ENCODE measurements at places on chromosomes 1 and 21.

DNA sequence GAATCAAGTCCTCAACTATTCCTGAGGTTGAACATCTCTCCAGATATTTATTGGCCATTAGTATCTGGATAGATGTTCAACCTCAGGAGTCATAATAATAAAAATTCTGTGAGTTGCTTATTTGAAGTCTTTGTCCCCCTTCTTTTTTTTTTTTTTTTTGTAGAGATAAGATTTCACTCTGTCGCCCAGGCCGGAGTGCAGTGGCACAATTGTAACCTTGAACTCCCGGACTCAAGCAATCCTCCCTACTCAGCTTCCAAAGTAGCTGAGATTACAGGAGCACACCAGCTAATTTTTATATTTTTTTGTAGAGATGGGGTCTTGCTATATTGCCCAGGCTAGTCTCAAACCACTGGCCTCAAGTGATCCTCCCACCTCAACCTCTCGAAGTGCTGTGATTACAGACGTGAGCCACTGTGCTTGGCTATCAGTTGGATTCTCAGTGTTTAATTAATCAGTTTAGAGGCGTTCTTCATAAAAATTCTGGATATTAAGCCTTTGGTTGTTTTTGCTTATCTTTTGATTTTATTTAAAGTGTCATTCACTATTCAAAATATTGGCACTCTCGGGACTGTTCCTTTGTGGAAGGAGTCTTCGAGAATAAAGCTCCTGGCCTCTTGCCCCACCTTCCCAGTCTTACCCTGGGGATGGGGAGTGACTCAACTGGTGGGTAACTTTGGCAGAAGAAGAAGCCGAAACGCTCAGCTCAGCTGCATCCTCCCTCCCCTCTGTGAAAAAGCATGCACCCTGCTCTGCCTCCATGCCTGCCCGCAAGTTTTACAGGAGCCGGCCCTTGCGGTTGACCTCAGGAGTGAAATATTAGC lies 11.2 kb upstream of the HYI start:
- no peak for DNase-seq

DNA sequence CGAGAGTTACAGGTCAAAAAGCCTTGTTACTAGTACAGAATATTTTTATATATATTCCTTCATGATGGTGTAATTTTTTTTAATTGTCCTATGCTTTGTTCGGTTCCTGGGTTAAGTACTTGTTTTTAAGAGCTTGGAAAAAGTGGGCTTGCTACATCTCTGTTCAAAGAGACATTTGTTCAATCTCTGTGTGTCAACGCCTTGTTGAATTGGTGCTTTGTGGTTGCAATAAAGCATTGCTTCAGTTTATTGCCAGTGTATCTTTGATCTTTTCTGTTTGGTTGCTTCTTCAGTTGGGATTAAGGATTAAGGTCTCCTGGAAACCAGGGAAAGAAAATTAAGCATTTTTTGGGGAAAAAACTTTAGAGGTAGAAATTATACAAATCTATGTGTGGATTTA lies 47.7 kb upstream of the DNASE2B start:
- no peak for DNase-seq

GRCh38 chr1:233143241-233143640 lies 152.3 kb downstream of the PCNX2 start:
- DNase-seq: no peak

DNA sequence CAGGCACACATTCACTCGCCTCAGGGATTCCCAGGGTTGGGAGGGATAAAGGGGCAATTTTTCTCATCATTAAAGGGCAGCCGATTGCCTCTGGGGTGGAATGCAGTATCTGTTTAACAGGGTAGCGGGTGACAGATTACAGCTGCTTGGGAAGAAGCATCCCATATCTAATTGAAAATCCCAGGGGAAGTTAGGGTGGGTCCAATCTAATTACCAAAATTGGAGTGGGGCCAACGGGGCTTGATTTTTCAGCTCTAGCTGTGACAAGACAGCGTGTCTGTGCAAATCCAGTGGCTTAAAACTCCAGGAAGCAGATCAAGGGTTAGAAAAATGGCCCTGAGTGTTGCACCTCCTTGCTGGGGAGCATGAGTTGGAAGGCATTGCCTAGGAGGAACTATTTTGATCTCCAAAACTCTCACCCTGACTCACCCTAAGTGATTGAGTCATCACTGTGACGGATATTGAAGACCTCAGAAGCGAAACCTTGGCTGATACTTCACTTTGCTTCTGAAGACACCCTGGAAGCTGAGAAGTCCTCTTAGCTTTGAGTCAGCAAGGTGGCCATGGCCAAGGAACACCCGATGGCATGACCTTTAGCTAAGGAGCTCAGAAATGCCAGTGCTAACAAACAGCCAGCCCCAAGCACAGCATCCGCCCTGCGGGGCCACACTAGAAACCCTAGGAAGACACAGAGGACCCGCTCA lies 46.0 kb downstream of the GRHL3 start:
- no peak for DNase-seq

DNA sequence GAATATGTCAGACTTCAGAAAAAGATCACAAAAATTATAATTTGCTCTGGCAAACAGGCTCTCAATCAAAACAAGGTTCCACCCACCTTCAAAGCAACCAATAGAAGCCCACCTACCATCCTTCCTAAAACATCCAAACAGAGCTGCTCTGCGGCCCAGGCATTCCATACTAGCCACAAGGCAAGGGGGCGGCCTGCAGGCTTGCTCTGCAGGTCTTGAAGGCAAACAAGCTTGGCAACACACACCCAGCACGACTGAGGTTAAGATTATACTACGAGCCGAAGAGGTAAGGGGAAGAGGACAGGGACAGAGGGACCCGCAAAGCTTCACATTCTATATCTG lies 207.3 kb downstream of the SLC45A1 start:
- no peak for DNase-seq

DNA sequence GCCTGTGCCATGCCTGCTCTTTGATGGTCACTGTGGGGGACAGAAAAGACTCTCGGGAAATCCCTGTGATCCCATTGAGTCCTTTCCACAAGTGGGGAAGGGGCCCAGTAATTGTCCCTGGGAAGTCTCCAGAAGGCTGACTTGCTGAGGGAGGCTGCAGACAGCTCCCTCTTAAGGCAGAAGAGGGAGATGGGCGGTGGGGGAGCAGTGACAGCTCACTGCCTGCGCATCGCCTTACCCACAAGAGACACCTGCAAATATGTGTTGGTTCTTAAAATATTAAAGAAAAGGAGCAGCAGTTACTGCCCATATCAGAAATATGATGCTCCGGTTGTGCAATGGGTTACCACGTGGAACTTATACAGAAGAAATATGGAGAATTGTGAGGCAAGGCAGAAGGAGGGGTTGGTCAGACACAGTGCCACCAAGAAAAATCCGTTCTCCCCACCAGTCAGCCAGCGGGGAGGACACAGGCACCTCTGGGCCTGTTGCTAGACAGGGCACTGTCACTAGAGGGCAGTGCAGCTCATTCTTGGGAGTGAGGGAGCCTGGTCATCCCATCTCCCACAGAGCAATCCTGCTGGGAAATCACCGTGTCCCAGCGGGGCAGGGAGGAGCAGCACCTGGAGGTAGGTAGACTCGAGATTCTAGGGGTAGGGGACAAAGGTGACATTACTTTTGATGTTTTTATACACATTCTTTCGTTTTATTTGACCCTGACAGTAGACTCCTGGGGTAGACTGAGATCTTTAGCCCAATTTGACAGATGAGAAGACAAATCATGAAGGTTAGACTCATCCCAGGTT lies 6.9 kb upstream of the CAMK1G start:
- DNase-seq: peak; percentile 80

DNA sequence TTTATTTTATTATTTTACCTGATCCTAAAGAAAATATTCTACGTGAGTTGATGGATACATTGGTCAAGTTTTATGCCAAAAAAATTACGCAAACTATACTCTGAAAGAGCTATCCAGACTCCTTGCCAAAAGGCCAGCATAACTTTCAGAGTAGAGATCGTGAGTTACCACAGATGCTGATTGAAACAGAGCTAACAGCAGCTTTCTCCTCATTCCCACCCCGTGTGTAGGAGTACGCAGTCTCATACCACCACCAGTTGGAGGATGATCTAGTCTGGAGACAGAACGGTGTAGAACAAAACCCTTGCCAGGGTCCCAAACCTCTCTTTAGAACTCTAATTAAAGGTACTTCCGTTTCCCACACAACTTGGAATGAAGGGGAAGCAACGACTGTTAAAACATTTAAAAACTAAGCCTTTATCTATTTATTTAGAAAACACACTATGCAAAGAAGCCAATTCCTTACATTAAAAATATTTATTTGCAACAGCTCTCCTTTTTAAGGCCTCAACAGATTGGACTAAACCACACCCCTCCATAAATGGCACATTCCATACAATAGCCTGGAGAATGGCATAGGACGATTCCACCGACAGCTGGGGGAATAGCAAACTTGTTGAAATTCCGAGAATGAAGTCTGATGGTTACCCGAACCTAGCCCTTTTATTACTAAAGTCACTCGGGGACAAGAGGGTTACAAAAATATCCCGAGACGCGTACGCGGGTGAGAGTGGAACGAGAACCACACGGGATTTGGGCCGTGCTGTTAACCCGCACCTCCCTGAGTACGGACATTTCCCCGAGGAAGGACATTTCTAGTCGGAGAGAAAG lies 1.4 kb downstream of the NUCKS1 start:
- DNase-seq: peak; percentile 74

DNA sequence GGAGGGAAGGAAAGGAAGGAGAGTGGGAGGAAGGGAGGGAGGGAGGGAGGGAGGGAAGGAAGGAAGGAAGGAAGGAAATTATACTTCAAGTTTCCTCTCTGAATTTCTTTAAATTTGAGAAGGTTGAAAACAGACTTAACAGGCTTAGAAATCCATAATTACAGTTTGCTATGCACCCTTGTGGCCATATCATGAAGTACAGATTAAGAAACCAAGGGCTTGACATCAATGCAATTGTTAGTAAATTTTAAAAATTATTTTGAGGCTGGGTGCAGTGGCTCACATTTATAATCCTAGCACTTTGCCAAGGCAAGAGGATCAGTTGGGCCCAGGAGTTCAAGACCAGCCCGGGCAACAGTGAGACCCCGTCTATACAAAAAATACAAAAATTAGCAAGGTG lies 14.4 kb downstream of the ANP32E start:
- peak; percentile 16 for DNase-seq

DNA sequence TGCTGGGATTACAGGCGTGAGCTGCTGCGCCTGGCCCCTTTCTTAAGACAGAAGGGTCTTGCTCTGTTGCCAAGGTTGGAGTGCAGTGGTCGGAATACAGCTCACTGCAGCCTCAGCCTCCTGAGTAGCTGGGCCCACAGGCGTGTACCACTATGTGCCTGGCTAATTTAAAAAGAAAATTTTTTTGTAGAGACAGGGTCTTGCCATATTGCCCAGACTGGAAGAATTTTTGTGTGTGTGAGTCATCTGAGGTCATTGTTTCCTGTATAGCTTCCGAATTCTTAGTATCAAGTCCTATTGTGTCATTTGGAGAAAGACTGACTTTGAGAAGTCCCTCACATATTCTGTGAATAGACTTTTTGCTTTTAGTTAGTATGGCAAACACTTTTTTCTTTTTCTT lies 4.7 kb downstream of the SZRD1 start:
- DNase-seq: no peak

GRCh38 chr1:75672528-75673393 lies 51.7 kb upstream of the ACADM start:
- DNase-seq: no peak

GRCh38 chr1:168293356-168293755 lies 12.7 kb downstream of the TBX19 start:
- no peak for DNase-seq

GRCh38 chr21:37093977-37094376 lies 20.9 kb downstream of the TTC3 start:
- no peak for DNase-seq

DNA sequence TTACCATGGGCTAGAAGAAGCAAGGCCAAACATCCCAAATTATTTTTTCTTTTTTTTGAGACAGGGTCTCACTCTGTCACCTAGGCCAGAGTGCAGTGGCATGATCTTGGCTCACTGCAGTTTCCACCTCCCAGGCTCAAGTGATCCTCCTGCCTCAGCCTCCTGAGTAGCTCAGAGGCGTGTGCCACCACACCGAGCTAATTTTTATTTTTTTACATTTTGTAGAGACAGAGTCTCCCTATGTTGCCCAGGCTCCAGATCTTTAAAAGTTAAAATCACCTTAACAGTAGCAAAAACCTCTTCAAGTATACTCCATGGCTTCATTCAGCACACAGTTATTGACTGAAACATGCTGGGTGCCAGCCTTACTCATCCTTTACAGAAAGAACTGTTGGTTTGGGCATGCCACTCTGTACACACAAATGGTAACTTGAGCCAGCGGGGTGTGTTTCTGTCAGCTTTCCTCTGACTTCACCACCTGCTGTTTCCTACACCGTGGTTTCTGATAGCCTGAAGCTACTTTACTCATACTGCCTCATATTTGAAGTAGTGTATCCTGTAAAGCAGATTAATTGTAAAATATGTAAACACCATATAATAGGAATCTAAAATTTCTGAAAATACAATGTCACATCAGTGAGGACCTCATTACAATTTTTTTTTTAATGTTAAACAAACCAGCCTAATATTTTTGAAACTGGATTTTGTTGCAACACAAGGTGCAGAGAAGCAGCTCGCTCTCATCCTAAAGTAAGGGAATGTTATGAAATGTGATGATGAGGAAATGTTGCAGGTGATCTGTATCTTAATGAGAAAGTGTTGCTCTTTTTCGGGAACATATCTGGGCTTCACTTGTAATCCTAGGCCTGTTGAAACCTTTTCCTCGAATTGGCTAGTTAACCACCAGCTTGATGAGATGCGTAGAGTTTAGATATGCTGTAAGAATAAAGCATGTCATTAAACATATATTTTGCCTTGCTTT lies 113.9 kb downstream of the ATP5PO start:
- DNase-seq: peak; percentile 83

- no peak for DNase-seq
These were observed 62.4 kb downstream of the CLEC20A start for GRCh38 chr1:178434360-178434759.

- DNase-seq: no peak
These were observed 90.0 kb downstream of the VWA5B1 start for GRCh38 chr1:20380616-20381035.
